ENCODE measurements at places on chromosomes 2 and 18. TPM values are rescaled to one million over a fixed set of nuclear protein-coding genes. Genes with fewer than 3 reads are reported as not detected.

The HDAC4 gene
- 14.1 TPM for total RNA-seq

The DCAF17 gene
- total RNA-seq: 17.6 TPM

The PLA2R1 gene
- 0.11 TPM for total RNA-seq

The CCBE1 gene
- 0.29 TPM for total RNA-seq

The PCARE gene
- not detected for total RNA-seq

The HRH4 gene
- total RNA-seq: not detected

The UGT1A10 gene
- not detected for total RNA-seq

The PLEKHM3 gene
- total RNA-seq: 3.2 TPM

The CMPK2 gene
- total RNA-seq: 3.8 TPM

The GTF2A1L gene
- total RNA-seq: not detected

The LRRC30 gene
- total RNA-seq: not detected

The ZNF2 gene
- 6.5 TPM for total RNA-seq

The CCDC85A gene
- not detected for total RNA-seq

The HOXD3 gene
- total RNA-seq: 4.9 TPM

The BMPR2 gene
- 13.0 TPM for total RNA-seq

DNA sequence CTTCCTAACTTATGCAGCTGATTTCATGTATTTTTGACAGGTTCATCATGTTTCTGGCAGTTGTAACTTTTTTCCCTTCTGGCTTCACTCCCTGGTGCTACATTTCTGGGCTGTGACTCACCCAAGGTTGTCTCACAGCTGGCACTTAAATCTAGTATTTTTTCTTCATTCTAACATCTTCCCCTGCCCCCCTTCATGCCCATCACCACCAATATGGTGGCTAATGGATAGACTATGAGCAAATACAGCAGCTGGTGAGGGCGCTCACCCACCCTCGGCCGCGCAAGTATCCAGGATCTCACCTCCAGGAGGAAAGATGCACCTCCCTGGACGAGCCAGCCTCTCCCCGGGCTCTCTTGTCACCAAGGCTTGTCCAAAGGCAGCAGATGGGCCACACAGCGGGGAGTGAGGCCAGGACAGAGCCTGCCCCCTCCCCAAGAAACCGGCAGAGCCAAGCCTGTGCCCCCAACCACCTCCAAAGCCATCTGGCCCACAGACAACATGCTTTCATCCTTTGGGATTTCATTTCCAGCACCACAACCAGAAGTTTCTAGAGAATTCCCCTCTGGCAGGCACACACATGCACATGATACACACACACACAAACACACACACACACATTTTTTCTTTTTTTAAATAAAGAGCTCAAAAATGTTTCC is 39.1 kb downstream of the ATOH8 start:
- no peak for DNase-seq

DNA sequence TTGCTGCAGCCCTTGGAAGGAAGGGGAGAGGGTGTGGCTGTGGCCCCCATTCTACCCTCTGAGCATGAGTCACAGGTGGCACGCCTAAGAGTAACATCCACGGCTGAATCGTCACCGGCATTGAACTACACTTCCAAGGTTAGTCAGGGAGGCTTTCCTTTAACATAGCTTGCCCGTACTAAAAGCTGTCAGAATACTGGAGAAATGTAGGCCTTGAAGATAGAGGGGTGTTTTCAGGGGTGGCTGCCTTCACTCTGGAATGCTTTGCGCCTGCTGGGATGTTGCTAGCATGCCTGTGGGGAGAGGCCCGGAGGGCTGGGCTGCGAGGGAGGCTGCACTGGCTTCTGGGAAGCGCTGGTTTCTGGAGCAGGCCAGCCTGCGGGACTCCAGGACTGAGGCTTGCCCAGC is 333.7 kb downstream of the AGAP1 start:
- no peak for DNase-seq

DNA sequence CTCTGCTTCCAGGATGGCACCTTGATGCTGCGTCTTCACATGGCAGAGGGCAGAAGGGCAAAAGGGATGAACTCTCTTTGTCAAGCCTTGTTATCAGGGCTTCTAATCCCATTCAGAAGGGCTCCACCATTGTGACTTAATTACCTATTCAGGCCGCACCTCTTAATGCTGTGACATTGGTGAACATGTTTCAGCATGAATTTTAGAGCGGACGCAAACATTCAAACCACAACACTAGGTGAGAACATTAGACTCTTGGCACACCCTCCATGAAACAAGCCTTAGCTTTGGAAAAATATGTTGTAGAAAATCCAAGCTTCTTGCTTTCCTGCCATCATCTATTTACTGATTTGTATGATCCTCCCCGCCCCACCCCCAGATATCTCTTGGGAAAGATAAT is 17.9 kb downstream of the DAW1 start:
- no peak for DNase-seq

GRCh38 chr18:75199327-75199726 is 9.6 kb downstream of the PTGR3 start:
- DNase-seq: no peak

- DNase-seq: no peak
These were observed 32.1 kb upstream of the INSIG2 start for GRCh38 chr2:118056165-118056534.

DNA sequence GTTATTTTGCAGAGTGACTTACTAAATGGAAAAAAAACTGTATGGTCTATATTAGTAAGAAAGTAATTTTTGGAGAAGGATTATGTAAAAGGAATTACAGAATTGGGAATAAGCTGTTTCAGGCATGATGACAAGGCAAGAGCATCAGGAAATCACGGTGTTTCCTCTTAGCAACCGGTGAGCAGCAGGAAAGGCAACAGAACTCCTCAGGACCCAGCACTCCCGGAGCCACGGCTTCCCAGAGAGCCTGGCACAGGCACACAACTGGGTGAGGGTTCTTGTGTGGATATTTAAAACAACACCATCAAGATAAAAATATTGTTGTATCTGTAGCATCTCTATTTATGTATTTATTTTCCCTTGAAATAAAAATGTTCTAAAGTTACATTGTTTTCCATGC is 34.4 kb downstream of the CYP27C1 start:
- DNase-seq: no peak

GRCh38 chr2:33013684-33014110 is 66.9 kb downstream of the LTBP1 start:
- no peak for DNase-seq

DNA sequence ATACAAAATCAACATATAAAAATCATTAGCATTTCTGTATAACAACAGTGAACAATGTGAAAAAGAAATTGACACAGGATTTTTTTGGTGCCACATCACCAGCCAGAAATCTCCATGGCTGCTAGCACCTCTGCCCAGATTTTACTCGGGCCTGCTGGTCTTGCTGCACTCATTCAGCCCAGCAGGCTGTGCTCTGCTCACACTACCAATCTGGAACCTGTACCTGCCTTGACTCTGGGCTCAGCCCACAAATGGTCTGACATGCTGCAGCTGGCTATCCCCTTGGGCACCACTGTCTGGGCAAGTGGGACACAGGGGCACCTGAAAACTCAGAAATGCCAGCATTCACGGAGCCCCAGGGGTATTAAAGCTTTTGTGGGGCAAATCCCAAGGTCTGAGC is 392.5 kb upstream of the NRXN1 start:
- no peak for DNase-seq

DNA sequence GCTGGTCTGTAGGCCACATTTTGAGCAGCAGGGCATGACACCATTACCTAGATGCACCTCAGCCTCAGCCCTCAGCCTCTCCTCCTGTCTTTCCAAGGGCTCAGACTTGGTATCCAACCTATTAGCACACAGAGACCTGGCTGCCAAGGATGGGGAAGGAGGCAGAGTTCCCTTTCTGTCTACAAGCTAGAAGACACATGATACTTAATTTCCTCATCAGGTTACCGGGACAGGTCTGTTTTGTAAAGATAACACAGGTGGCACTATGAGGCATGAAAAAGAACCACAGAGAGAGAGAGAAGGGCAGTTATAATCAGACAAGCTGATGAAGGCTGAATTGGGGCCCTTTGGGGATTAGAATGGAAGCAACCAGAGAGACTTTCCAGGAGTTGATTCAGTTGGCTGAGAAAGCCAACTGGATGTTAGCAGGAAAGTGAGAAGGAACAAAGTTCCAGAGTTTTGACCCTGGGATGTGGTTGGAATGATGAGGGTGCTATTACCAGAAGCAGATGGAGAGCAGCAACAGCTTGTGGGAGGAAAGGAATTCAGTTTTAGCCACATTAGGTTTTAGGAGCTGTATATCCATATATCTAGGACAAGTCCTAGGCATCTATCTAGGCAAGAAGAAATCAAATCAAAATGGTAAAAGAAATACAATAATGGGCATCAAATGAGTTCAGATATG is 46.0 kb upstream of the RMND5A start:
- no peak for DNase-seq

- DNase-seq: no peak
These were observed 1.3 kb downstream of the R3HDM1 start for GRCh38 chr2:135532581-135532980.

- DNase-seq: no peak
These were observed 69.4 kb downstream of the CHRNA1 start for GRCh38 chr2:174694920-174695319.

GRCh38 chr2:52895726-52896340 is 871.8 kb upstream of the CHAC2 start:
- no peak for DNase-seq

- DNase-seq: peak; percentile 7
These were observed at the start of gene L3MBTL4 for GRCh38 chr18:6414723-6415417. TSS of gene L3MBTL4 (minus strand) at chr18:6414911. CDS start at chr18:6311625, 103,286 bp downstream.

DNA sequence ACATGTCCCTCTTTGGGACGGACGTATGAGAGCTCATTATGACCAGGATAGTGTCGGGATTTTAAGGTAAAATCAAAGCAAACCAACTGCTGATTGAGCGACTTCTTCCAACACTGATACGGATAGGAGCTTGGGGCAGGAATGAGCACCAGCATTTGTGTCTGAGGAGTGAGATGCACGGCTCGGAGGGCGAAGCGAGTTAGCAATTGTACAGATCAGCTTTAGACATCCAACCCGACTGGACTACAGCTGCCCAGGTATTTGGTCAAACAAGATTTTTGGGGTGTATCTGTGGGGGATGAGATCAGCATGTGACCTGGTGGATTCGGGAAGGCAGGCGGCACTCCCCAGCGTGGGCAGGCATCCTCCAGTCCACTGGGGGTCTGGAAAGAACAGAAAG is 76.1 kb downstream of the NDUFA10 start:
- DNase-seq: no peak

- no peak for DNase-seq
These were observed 128.7 kb upstream of the TANK start for GRCh38 chr2:161031511-161031910.

DNA sequence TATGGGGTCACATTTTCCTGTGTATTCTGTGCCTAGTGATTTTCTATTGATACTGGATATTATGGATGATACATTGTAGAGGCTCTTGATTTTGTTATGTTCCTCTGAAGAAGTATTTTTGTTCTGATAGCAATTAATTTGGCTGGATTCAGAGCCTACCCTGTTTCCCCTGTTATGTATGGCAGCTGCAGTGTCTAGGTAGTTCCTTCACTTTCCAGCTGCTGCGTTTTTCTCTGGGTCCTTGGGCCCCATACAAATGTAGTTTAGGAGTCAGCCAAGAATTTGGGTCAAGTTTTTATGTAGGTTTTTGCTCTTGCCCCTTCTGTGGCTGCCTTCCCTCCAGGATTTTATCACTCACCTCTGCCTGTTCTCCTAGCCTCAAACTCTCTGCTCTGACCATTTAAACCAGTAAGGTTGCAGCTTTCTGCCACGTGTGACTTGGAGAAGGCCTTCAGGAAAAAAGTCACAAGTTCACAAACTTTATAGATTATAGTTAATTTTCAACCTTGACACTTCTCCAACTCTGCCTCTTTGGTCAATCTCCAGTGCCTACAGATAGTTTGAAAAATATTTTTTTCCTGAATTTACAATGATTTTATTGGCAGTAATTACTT is 47.0 kb downstream of the APLF start:
- DNase-seq: no peak

GRCh38 chr2:100733391-100734187 is 86.3 kb upstream of the NPAS2 start:
- peak; percentile 90 for DNase-seq

GRCh38 chr18:75473316-75473715 is 45.8 kb upstream of the SMIM21 start:
- DNase-seq: no peak

DNA sequence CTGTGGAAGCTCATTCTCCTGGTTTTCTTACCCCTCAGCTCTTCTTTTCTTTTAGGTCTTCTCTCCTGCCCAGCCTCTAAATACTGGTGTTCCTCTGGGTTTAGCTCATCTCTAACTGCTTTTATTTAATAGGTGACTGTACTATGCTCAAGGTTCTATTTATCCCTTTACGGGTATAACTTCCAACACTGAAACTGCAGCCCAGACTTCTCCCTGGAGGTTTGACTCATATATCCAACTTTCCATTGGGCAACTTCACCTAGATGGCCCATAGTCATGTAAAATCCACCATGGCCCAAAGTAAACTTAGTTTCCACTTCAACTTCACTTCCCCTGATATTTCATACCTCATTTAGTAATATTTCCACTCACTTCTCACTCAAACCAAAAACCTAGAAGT is 273.1 kb downstream of the PLCL1 start:
- no peak for DNase-seq

GRCh38 chr2:129439406-129440302 is 539.8 kb upstream of the RAB6C start:
- no peak for DNase-seq

DNA sequence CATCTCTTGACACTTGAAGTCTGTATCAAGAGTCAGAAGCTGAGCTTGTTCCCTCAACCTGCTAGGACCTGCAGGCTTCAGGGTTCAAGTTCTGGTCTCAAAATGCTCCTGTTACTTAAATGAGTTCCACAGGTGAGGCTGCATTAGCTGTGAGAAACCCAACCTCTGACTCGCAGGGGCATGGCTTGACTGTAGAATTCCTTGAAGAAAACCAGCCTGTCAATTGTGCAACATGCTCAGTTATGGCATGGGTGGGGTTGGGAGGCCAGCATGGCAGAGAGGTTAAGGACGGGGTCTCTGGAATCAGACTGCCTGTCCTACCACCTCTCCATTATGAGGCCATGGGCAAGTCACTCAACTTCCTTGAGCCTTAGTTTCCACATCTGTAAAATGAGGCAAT is 235.8 kb downstream of the EN1 start:
- no peak for DNase-seq

- DNase-seq: no peak
These were observed 69.7 kb downstream of the FEZ2 start for GRCh38 chr2:36528274-36528673.

GRCh38 chr18:37588289-37588688 is 22.7 kb upstream of the CELF4 start:
- DNase-seq: no peak

- no peak for DNase-seq
These were observed 304.3 kb upstream of the EPAS1 start for GRCh38 chr2:45992741-45993475.

- DNase-seq: no peak
These were observed 107.4 kb upstream of the ID2 start for GRCh38 chr2:8574196-8575037.
